T-helper 2 cell treated with Interferon-gamma antibody and Interleukin-4, amounts not matched to agents 5 μg/mL and 100 μg/mL, for 36 hours (primary cell): ENCODE measurements at places on chromosomes 16 and 17.
A peak's percentile ranks its signal among the peaks of the same experiment; 100 is the strongest.

GRCh38 chr17:66260275-66260674 lies 31.1 kb upstream of the APOH start:
- no peak for DNase-seq

GRCh38 chr16:58661199-58661830 lies 23.3 kb downstream of the SLC38A7 start:
- peak; percentile 8 for DNase-seq

GRCh38 chr17:50363217-50364060 lies 9.5 kb downstream of the MRPL27 start:
- no peak for DNase-seq

- DNase-seq = no peak
Observed at GRCh38 chr17:31058976-31059375, 35.8 kb upstream of the NF1 start.

- no peak for DNase-seq
Observed at GRCh38 chr17:58184308-58184985, 8.1 kb upstream of the EPX start.
